K562 (cell line): ENCODE measurements at places on chromosomes 2 and 18. TPM values are rescaled to one million over a fixed set of nuclear protein-coding genes. Genes with fewer than 3 reads are reported as not detected.

Gene IL1RL2
- polyA plus RNA-seq, result not detected in 2 replicates

DNA sequence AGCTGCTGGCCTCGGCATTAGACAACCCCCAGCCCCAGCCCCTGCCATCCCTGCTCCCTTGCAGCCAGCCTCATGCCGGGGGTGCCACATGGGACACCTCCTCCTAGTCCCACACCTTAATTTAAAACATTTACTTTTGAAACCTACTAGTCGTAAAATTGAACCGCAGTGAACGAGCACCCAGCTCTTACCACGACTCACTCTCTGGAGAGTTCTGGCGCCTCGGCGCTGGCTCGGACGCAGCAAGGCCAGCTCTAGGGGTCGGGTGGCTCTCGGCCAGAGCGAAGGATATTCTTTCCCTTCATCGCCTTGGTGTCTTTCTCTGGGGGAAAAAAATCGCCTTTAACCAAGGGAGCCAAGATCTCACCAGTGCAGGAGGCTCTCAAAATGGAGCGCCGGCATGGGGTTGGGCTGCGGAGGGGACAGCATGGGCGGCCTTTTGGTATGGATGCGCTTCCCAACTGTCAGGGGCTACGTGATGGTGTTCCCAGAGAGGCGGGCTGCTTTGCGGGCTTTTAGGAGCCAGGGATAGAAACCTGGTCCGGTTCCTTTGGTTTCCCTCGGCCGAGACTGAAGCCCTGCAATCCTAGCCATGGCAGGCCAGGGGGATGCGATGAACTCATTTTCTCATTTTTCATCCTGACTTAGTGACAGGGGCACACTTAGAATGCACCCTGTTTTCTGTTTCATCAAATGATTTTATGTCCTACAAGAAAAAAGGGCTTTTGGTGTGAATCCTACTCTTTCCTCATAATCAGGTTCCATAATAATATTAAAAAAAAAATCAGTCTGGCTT lies 2.0 kb downstream of the HPCAL1 start:
- no peak for DNase-seq

DNA sequence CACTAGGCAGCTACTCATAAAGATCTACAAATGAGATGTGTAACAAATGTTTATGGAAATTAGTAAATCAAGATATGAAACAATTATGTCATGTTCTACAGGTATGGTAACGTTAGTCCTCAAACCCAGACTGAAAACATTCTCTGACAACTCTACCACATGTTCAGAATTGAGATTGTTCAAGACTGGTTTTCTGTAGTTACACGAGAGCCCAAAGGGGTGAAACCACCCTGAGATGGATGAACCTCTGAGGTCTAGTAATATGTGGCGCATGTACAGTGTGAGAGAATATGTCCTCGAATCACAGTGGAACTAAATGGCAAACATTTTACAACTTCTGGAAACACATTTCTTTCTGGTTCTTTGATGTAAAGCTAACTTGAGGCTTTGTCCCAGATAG lies 614.3 kb downstream of the ZEB2 start:
- no peak for DNase-seq

DNA sequence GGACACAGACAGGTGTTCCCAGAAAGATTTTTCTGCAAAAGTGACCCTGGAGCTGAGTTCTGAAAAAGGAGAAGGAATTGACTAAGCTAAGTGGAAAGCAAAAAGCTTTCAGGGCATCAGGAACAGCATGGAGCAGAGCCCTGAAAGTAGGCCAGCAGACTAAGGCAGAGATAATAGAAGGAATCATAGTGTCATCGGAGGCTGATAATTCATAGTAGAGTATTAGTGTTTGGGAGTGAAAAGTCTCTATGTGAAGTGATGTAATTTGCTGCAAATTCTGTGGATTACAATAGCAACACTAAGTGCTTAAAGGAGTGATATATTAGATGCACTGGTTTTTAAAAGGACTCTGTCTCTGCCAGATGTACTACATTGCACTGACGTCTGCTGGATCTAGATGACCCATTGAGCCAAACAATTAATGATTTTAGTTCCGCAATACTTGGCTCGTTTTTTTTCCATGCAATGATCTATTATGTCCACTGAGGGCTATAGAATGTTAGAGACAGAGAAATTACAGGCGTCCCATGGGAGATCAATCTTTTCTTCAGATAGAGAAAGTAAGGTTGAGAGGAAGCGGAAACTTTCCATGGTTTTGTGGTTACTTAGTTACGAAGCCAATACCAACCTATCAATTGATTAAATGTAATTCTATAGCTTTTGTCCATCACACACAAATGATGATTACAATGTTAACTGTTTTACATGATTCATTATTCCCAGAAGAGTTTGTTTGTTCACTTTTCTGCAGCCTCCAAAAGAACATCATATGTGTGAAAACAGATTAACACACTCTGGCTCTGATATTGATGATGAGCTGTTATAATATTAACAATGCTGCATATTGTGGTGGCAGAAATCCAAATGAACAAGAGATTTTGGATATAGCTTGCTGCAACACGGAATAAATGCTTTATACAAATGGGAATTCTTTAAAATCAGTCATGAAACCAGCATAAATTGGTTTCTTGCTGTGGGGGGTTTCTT lies 143.7 kb downstream of the MC4R start:
- no peak for DNase-seq

- no peak for DNase-seq
Measured at GRCh38 chr2:54360055-54360792, 95.9 kb upstream of the SPTBN1 start.

Gene RAB6C
- not detected in 2 replicates for polyA plus RNA-seq

GRCh38 chr2:143730155-143730952 lies 601.1 kb downstream of the ARHGAP15 start:
- no peak for DNase-seq

Gene MC4R
- polyA plus RNA-seq, result not detected in 2 replicates

GRCh38 chr2:129777762-129778583 lies 201.5 kb upstream of the RAB6C start:
- no peak for DNase-seq
